ENCODE measurements at places on chromosomes 7 and 10.

DNA sequence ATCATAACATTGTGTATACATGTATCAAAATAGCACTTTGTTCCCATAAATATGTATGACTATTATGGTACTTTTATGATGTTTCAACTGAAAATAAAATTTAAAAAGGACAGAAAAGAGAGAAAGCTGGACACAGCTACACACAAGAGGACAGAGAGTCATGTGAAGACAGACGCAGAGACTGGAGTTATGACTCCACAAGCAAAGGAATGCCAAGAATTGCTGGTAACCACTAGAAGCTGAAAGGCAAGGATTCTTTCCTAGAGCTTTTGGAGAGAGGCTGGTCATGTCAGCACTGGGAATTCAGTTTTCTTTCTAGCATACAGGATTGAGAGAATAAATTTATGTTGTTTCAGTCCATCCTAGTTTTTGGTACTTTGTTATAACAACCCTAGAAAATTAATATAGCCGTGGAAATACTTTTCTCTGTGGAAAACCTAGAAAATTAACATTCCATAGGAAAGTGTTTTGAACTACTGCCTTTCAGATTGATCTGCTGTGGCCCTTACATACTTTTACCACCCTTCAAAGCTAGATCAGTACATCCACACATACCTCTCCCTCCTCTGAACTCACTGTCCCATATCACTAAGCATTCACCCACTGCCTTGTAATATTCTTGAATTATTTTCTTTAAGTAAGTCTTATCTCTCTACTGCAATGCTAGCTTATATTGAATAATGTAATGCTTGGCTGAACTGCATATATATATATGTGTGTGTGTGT lies 575.3 kb downstream of the IPMK start:
- DNase-seq, result no peak

DNA sequence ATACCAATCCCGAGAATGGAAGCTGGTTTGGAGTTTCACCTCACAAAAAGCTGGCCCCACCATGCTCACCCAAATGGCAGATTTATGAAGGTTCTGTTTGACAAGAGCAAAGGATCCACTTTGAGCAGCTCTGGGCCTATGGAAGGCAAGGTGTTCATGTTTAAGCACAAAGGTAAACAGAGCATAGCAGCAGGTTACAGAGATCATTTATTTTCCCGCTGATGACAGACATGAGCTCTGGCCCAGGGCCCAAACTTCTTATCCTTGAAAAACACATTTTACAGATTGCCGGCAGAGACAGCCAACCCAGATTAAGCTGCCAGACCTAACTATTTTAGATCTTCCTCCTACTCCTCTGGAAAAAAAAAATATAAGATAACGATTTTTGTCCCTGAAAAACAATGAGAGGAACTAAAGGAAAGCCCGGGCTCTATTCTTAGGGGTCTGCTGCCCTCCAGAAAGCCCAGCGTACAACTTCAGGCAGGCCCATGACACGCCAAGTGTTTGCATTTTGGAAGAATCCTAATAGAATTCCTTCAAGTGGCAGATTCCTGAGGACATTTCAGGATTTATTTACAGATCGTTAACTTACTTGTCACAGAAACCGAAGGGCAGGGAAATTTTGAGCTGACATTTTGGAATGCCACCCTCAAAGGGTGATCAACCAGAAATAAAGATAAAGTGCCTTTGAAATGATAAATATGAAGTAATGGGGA lies 40.0 kb downstream of the SYPL1 start:
- DNase-seq, result no peak

- DNase-seq, result no peak
Measured at GRCh38 chr7:81081616-81082015, 162.8 kb upstream of the SEMA3C start.

GRCh38 chr7:75870557-75871161 lies 8.2 kb upstream of the RHBDD2 start:
- DNase-seq, result no peak

DNA sequence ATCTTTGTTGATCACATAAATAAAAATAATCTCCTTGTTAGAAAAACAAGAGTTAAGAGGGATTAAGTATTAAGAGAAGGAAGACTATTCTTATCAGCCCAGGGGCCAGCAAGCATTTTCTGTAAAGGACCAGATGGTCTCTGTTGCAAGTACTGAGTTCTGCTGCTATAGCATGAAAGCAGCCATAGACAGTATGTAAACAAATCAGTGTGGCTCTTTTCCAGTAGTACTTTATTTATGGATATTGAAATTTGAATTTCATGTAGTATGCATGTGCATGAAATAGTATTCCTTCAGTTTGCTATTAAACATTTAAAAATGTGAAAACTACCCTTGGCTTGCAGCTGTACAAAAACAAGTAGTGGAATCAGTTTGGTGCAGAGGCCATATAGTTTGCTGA lies 81.7 kb downstream of the STK31 start:
- no peak for DNase-seq

DNA sequence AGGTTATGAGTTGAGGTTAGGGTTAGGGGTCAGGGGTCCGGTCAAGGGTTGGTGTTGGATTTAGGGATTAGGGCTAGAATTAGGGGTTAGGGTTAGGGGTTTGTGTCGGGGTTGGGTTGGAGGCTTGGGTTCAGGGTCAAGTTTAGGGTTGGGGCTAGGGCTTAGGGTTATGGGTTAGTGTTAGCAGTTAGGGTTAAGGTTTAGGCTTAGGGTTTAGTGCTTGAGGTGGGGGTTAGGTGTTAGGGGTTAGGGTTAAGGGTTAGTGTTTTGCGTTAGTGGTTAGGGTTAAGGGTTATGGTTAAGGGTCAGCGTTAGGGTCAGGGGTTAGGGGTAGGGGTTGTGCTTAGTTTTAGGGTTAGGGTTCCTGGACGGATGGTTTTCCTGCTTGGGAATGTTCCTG lies 1.7 kb upstream of the SYCE1 start:
- DNase-seq, result no peak

DNA sequence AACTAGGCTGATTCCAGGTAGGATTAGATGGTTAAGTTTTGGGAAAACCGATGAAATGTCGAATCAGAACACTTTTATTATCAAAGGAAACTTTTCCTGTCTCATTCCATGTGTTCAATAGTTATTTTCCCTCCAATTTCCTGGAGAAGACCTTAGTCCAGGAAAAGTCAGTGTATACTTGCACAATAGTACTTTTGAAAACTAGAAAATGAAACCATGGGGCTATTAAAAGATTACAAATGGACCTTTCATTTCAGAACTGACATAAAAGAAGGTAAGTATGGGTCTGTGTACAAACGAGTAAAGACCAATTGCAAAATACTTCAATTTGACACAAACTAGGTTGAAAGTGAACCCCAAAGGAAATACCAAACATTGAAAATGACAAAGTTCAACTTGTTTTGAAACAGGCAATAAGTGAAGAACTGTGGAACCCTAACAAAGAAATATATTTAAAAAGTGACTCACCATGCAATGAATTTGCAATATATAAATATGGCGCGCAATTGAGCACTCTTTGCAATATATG lies 2.1 kb downstream of the AVPI1 start:
- DNase-seq, result no peak
